ENCODE measurements at places on chromosomes 5 and 9. TPM values are rescaled to one million over a fixed set of nuclear protein-coding genes. Genes with fewer than 3 reads are reported as not detected.

IFNB1 gene
- total RNA-seq, result not detected

CENPH gene
- total RNA-seq, result 3.6 TPM

DMGDH gene
- 2.0 TPM for total RNA-seq

- no peak for DNase-seq
Observed at GRCh38 chr9:130172858-130173665, 858 bp downstream of the NCS1 start.

- no peak for DNase-seq
Observed at GRCh38 chr5:78758169-78758839, 109.7 kb upstream of the LHFPL2 start.

- no peak for DNase-seq
Observed at GRCh38 chr5:33488558-33489355, 48.0 kb downstream of the TARS1 start.

GRCh38 chr5:169757016-169757415 lies 119.9 kb downstream of the DOCK2 start:
- no peak for DNase-seq

DNA sequence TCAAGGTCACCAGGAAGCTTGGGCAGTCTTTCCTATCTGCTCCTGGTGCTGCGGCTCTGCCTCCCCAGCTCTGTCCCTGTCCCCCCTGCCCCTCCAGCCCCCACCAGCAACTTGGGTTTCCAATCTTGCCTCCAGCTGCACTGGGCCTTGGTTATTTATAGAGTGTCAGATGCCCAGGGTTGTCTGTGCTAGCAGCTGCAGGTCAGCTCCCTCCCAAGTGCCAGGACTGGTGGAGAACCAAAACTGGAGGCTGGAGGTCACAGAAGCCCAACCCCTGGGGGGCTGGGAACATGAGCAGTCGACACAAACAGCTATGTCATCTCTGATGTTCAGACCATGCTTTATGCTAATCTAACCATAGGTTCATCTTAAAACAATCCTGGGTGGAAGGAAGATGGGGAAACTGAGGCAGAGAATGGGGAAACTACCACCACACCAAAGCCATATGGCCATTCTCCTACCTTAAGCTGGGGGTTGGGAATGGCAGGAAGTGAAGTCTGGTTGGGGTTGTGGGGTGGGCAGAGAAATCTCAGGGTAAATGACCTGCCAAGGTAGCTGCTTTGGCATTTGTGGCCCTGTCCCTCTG lies 1.7 kb downstream of the TPM2 start:
- no peak for DNase-seq
